ENCODE measurements at places on chromosomes 2 and 18.

DNA sequence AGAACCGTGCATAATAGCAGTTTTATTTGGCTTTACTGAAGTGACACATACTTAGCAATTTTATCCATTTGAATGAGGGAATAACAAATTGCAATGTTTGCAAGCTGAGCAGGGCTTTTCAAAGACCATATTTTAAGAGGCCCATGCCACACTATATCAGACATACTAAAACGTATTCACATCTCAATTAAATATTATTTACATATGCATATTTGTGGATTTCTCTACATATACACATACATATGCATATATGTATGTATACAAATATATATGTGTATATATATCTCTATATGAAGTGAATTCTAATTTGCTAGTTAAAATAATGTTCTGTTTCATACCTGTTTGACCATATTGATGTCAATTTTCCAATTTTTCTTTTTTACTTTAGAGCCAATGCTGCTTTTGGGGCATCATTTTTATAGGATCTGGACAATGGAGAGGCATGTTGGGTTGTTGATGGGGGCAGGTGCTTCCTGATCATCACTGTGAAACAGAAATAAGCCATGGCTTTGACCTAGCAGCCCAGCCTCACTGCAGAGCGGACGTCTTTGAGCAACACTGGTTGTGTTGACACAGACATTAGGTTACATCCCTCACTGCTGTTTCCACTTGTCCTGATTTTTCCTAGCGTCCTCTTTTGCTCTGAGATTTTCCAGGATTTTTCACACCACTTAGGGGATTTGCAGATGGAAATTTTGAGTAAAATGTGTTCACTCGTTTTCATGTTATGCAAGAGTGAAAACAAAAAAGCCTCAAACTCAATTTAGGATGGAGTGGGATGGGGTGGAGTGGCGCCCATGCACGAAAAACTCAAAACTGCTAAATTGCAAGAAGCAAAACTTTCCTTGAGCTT lies 56.9 kb downstream of the RDH14 start:
- DNase-seq = no peak

GRCh38 chr18:44682201-44682870 lies 1.6 kb downstream of the SETBP1 start:
- DNase-seq = no peak

DNA sequence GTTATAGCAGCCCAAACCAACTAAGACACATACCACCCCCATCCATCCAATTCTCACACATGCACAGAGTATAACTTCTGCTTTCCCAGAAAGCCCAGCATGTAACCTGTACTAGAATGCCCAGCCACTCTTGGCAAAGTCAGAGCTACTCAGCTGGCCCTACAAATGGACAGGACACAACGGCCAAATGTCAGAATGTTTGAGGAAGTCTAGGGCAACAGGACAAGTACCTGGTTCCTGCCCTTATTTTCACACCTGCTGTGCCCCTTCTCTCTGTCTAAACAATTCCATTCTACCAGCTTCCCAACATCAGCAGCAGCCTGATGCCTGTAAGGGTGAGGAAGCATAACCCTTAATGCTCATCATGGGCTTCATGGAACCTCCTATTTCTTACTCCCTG lies 15.1 kb upstream of the BZW1 start:
- no peak for DNase-seq

- DNase-seq = no peak
These were observed 58.2 kb downstream of the QPCT start for GRCh38 chr2:37402636-37403035.

DNA sequence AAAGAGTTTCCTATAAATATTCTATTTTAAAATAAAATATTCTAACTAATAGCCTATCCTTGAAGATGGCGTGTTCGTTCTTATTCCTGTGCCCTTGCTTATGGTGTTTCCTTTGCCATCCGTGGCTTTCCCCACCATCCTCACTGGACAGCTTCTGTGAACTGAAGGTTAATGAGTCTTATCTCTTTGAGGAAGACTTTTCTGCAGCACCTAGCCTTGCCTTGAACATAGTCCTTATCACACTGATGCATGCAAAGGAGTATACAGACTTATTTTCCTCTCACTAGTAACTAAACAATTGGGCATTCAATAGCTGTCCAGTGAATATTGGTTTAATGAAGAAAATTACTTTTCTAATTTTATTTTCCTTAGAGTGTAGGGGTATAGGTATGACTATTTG lies 88.1 kb downstream of the GULP1 start:
- no peak for DNase-seq

DNA sequence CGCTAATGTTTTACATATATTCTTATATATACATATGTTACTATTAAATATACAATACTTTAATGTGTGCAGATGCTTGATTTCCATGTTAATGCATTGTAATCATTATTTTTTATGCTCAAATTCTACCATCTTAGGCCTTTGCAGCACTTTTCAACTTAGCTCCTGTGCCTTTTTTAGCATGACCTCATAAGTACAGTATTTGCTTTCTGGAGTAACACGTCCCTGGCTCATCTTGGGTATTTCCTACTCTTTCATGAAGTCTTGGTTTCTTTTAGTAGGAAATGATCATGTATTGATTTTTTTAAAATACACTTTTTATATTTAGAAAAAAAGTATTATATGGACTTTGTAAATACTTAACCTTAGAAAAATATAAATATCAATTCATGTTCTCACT lies 36.5 kb downstream of the CAB39 start:
- DNase-seq = no peak

DNA sequence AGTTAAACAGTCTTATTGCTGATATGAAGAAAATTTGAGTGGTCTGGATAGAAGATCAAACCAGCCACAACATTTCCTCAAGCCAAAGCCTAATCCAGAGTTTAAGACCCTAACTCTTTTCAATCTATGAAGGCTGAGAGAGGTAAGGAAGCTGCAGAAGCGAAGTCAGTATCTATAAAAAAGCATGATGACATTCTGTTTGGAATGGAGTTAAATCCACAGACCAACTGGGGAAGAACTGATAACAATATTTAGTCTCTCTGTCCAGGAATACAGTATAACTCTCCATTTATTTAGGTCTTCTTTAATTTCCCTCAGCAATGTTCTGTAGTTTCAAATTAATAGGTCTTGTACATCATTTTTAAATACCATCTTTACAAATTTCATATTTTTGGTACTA lies 16.0 kb downstream of the PIGN start:
- no peak for DNase-seq

- no peak for DNase-seq
These were observed 14.6 kb downstream of the FBXO11 start for GRCh38 chr2:47891369-47892337.

- DNase-seq = no peak
These were observed 115.2 kb downstream of the MTCL1 start for GRCh38 chr18:8820396-8821082.

GRCh38 chr2:234425639-234426603 lies 71.0 kb downstream of the ARL4C start:
- DNase-seq = peak; percentile 86
